ENCODE measurements at places on chromosomes 11 and 22.

DNA sequence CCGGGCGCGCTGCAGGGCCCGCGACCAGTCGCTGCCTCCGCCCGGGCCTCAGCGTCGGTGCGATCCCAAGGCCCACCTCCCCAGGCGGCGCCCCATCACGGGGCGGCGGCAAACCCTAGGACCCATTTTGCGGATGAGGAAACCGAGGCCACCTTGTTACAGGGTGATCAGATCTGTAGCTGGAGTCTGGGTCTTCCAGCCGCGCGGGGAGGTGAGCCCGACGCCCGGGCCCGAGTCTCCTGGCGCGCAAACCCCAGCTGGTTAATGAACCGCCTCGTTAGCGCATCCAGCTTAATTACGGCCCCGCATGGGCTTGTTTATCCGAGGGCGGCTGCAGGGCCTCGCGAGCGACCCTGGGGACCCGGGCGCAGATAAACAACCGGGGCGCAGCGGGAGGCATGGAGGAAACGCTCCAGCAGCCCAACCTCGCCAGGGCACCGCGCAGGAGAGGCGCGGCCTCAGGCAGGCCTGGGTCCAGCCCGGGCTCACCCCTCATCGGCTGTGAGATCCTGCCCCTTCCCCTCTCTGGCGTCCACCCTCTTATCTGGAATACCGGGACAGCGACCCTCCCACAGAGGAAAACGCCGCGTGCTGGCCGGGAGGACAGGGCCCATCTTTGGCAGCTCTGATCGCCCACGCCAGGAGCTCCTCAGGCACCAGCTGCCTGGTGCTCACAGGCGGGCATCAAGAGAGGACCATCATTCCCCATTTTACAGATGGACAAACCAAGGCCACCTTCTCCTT is 14.7 kb downstream of the OTUB1 start:
- no peak for DNase-seq

DNA sequence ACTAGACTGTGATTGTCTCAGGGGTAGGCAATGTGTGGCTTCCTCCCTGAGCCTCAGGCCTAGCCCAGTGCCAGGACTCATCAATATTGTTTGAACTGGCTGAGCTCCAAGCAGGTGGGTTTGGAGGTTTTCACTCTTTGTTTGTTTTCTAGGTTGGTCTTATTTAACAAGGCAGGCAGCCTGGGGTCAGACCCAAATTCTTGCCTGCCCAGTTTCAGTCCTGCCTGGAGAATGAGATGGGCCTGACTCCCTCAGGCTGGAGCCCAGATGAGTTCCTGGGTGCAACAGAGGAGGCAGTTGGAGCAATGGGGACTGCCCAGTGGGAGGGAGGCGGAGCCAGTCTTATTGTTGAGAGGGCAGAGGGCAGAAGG is 28.3 kb upstream of the TP53I11 start:
- no peak for DNase-seq

DNA sequence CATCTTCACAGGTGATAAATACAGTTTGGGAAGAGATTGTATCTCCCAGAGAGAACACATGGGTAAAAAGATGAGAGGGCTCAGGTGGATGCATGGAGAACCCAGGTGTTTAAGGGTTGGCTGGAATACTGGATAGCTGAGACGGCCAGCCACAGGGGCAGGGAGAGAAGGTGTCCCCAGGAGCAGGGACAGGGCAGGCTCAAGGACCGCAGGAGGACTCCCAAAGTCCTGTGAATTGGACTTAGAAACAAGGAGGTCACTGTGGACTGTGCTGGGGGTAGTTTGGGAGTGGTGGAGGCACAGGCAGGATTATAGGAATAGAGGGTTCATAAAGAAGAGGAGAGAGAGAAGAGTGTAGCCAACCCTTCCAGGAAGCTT is 103.8 kb upstream of the PARVA start:
- DNase-seq = no peak

DNA sequence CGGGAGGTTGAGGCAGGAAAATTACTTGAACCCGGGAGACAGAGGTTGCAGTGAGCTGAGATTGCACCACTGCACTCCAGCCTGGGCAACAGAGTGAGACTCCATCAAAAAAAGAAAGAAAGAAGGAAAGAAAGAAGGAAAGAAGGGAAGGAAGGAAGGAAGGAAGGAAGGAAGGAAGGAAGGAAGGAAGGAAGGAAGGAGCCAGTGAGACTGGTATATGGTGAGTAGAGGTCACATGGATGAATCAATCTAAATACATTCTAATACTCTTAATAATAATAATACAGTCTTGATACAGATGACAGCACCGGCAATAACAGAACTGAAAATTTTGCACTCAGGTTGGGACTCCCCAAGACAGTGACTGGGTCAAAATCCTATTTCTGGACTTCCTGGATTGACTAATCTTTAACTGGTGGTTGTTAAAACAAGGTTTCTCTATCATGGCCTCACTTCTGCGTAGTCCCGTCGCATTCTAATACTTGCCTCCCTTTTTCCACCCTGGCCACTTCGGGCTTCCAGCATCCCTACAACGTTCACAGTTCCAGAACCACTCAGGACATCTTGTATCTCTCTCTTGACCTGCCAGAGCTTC is 53.5 kb upstream of the EIF3M start:
- no peak for DNase-seq

DNA sequence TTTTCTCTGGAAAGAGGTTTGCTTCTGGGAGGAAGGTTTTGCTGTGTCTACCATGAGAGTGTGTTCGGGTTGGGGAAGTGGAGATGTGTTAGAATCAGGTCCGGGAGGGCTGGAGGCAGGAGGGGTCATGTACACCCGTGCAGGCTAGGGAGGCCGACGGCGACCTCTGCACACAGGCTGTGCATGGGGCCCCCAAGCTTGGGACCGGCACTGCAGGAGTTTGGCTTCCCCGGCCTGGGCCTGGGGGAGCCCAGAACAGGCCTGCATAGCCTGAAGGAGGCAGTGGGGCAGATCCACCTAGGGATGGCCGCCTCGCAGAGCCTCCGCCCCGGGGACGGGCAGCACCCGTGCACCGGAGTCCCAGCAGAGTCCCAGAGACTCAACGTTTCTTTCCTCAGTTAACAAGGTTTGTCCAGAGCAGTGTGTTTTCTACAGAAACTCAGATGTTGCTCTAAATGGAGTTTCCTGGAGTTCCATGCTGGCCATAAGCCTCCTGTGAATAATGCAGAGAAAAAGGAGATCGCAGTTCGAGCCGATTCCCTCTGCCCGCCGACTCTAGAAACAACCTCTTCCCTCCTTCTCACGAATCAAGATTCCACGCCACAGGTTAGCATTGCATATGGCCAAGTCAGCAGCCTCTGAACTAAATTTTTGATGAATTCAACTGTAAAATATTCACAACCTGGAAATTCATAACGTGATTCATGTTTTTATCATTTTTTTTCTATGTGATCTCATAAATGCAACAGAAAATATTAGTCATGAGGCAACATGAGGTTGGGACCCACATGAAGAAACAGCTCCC is 427.3 kb downstream of the BRD1 start:
- no peak for DNase-seq

GRCh38 chr22:37304595-37305343 is 22.5 kb downstream of the CYTH4 start:
- no peak for DNase-seq

DNA sequence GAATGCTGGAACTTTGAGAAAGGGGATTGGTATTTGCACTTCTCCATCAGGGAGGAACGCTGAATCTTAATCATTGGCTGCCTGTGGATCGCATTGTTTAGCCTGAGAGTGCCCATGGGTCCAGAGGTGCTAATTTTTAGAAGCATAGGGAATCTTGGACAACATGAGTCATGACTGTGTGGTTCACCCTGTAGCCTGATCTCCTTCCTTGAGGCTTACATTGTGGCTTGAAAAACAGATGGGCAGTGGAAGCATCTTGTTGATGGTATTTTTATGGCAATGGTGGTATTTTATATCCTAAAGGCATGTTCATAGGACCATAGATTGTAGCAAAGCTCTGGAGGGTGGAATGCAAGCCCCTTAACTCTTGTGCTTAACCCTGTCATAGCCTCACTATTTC is 99.2 kb upstream of the DBX1 start:
- DNase-seq = no peak

GRCh38 chr22:17999851-18000250 is 24.5 kb downstream of the MICAL3 start:
- DNase-seq = no peak

DNA sequence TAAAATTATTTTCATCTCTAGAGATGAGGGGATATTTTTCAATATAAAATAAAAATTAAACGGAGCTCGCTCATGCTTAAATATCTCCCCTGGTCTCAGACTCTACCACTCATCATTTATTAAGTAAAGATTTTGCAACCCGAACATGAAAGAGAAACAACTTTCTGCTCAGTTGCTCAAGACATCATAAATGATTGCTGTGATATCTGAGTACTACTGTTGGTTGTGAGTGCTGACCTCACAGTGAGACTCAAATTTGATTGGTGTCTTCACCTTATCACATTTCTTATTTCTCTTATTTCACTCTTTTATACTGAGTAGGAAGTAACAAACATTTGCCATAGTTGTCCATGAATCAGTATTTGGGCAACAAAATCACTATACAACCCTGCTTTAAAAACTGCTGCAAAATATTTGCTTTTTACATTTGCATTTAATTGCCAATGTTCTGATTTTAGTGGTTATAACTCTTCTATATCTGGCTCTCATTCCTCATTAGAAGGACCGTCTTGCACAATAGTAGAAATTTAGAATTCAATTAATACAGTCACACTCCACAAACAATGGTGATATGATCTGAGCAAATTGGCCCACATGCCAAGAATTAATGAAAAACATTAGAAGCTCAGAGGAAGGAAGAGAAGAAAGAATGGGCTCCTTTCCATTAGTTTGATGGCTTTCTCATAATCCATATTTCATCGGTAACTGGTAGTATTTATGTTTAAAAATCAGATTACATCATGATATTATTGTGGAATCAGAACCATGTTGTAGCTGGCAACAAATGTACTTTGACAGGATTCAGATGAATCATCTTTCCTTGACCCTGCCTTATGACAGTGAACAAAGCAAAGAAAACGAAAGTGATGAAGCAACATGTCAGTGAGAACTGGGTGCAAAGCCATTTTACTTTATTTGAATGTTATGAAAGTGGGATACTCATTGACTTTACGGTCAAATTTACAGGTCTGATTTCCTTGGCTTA is 973.6 kb upstream of the TENM4 start:
- no peak for DNase-seq

DNA sequence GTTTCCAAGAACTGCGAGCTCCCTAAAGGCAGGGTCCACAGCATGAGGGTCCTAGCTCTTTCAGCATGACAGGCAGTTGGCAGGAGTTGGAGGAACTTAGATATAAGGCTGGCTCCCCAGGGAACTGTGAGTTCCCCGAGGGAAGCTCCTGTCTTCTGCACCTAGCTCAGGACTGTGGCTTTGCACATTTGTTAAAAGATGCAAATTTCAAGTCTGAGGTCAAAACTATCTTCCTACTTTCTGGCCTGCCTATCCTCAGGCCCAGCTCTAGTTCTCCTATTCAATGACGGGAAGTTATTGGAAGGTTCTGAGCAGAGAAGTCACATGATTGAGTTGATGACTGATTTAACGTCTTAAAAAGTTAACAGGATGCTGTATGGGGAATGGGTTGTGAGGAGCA is 11.7 kb upstream of the UCP3 start:
- DNase-seq = no peak

DNA sequence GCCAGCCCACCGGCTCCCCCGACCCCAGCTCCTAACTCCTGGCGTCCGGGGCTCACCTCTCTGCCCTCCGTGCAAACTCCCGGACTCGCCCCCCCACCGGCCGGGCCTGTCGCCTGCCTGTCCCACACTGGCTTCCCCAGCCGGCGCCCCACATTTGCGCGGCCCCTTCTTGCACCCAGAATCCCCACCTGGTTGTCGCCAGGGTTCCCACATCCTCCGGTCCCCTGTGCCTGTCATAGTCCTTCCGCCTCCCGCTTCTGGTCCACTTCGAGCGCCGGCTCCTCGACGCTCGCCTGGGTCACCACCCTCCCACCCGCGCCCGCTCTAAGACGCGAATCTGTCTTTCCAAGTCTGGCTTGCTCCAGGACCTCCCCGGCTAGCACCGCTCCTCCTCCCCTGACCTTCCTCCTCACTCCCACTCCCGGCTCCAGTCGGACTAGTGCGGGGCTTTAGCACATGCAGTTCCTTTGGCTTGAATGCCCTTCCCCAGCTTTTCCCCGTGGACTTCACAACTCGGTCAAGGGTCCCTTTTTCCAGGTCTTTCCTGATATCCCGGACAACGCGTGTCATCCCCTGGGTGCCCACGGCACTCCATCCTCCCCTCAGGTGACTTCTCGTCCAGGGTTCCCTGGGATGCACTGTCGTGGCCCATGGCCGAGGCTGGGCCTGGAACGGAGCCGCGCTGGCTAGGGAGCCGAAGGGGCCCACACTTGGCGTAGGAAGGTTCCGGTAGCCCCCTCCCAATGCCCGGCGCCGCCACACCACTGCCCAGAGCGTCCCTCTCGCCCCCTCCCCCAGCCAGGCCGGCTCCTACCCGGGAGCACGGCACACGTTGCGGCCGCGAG is 635 bp downstream of the SCARF2 start:
- DNase-seq = no peak
